ENCODE measurements at places on chromosomes 11 and 22. TPM values are rescaled to one million over a fixed set of nuclear protein-coding genes. Genes with fewer than 3 reads are reported as not detected.

DNA sequence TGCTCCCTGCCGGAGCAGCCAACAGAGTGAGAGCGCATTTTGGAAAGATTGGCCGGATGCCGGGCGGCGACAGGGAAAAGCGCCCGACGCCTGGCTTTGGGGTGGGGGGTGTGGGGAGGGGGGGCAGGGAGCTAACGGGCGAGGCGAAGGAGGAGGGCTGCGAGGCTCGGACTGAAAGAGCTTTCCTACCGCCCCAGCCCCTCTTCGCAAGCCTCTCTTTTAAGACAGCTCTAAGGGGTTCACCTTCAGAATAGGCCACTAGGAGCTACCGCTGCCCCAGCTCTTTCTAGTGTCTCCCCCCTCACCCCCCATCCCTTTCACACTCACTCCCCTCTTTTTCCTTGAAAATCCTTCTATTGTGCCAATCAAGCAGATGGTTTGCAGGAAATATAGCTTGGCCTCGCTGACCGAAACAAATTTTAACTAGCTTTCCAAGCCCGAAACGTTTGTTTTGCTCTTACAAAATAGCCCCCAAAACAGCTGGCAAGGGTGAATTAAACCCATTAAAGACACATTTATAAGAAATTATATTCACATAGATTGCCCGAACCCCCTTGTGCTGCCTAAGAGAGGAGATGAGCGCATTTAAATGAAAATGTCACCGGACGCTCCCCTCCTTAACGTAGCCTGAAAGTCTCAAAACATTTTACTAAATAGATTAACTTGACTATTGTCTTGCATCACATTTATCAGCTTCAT, 3.7 kb upstream of the DBX1 start:
- DNase-seq, result no peak

CCDC89 gene
- 0.51 TPM for total RNA-seq

DNA sequence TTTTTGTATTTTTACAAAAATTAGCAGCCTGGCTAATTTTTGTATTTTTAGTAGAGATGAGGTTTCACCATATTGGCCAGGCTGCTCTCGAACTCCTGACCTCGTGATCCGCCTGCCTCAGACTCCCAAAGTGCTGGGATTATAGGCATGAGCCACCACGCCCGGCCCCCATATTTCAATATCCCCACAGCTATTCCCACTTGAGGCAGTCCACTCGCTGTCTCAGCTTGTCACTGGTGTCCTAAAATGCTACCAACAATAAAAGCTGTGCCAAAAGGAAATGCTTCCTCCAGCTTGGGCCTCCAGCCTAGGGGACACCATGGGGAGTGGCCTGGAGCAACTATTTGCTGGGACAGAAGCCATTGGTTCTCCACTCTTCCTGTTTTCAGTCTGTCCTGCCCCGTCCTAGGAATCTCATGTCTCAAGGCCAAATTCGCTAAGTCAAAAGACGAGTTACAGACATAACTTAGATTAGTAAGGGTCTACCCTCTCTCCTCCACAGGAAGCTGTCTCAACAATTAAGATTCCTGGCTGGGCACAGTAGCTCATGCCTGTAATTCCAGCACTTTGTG, 7.3 kb upstream of the SPINDOC start:
- DNase-seq, result no peak

LSP1 gene
- 1.1 TPM for total RNA-seq

WBP2NL gene
- 0.41 TPM for total RNA-seq

- no peak for DNase-seq
Measured at GRCh38 chr22:38901111-38901641, 29.2 kb upstream of the CBX6 start.
